Uterine smooth muscle cell (primary cell): ENCODE measurements at places on chromosomes 2 and 18. TPM values are rescaled to one million over a fixed set of nuclear protein-coding genes. Genes with fewer than 3 reads are reported as not detected.

ASB18 gene
- not detected in 2 replicates for total RNA-seq

MAP4K4 gene
- total RNA-seq, result 214 and 285 TPM in 2 replicates

SLC25A52 gene
- total RNA-seq, result 0.22 TPM in 1 of 2 replicates, not detected in the other

NCOA1 gene
- total RNA-seq, result 9.8 and 15.2 TPM in 2 replicates

FRZB gene
- total RNA-seq, result 0.11 and 0.12 TPM in 2 replicates

SSB gene
- total RNA-seq, result 102 and 142 TPM in 2 replicates

LAMA1 gene
- 67.1 and 184 TPM in 2 replicates for total RNA-seq

ERCC3 gene
- total RNA-seq, result 53.6 and 63.7 TPM in 2 replicates

CHAC2 gene
- 3.5 and 11.8 TPM in 2 replicates for total RNA-seq

MCM6 gene
- total RNA-seq, result 22.6 and 50.7 TPM in 2 replicates

COL6A3 gene
- 1,986 and 2,978 TPM in 2 replicates for total RNA-seq

PLB1 gene
- total RNA-seq, result 1.9 and 3.1 TPM in 2 replicates

IL36G gene
- not detected in 2 replicates for total RNA-seq

TUBA3E gene
- not detected in 2 replicates for total RNA-seq

CD8A gene
- total RNA-seq, result not detected in 2 replicates

KCNS3 gene
- total RNA-seq, result 9.6 and 10.9 TPM in 2 replicates

OSBPL6 gene
- 3.6 and 5.9 TPM in 2 replicates for total RNA-seq

GPR45 gene
- not detected in 2 replicates for total RNA-seq

DSC1 gene
- total RNA-seq, result not detected in 2 replicates

FBXO48 gene
- 0.37 and 0.66 TPM in 2 replicates for total RNA-seq

PSD4 gene
- total RNA-seq, result 5.1 and 10.0 TPM in 2 replicates

ANKRD53 gene
- 0.22 and 0.50 TPM in 2 replicates for total RNA-seq

HAT1 gene
- total RNA-seq, result 38.6 and 84.0 TPM in 2 replicates

PIAS2 gene
- total RNA-seq, result 21.2 and 26.9 TPM in 2 replicates

ANAPC1 gene
- total RNA-seq, result 51.7 and 78.1 TPM in 2 replicates

MALL gene
- total RNA-seq, result 18.1 and 59.2 TPM in 2 replicates

ACADL gene
- total RNA-seq, result 0.11 and 0.50 TPM in 2 replicates

GAREM2 gene
- 0.22 and 0.50 TPM in 2 replicates for total RNA-seq

RNU2-63P gene
- total RNA-seq, result 23.4 TPM in 1 of 2 replicates, not detected in the other

UGT1A5 gene
- not detected in 2 replicates for total RNA-seq

CDH20 gene
- total RNA-seq, result under 0.01 TPM in 1 of 2 replicates, not detected in the other

TGFA gene
- not detected in 2 replicates for total RNA-seq

SDC1 gene
- total RNA-seq, result 99.2 and 117 TPM in 2 replicates

NAB1 gene
- 29.0 and 34.6 TPM in 2 replicates for total RNA-seq

IL1R2 gene
- total RNA-seq, result not detected in 2 replicates

CFAP210 gene
- total RNA-seq, result under 0.01 TPM in 1 of 2 replicates, not detected in the other

PDE1A gene
- total RNA-seq, result 11.5 and 20.0 TPM in 2 replicates

PDCL3 gene
- 18.4 and 25.8 TPM in 2 replicates for total RNA-seq

AOX1 gene
- 56.2 and 86.3 TPM in 2 replicates for total RNA-seq
